ENCODE measurements at places on chromosomes 5 and 9.

DNA sequence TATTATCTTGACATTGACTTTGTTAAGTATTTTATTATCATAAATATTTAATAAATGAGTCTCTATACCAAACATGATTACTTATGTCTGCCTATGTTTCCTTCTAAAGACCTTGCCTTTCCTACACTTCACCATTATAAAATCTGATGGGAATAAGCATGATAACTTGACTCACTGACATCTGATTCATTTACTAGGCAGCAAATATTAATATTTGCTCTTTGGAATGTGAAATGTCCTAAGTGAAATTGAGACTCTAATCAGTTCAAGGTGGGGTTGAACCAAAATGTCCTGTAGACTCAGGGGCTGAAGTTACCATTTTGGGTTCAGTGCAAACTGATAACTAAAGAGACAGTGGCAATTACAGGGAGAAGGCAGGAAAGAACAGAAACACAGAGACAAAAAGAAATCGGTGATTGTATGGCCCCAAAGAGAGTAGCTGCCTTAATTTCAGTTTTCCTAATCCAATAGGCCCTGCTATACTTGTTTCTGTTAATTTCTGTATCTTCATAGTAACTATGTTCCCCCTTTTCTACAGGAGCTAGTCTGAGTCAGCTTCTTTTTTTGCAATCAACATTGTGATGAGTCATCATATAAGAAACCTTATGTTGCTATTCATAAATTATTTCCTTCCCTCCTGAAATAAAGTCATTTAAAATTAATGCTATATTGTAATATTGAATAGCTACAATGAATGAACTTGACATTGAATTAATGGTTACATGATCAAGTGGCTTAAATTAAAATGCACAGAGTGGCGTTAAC is 296.8 kb downstream of the PDE4D start:
- no peak for DNase-seq

- DNase-seq = no peak
These were observed 5.4 kb upstream of the HMHB1 start for GRCh38 chr5:143806579-143806978.

DNA sequence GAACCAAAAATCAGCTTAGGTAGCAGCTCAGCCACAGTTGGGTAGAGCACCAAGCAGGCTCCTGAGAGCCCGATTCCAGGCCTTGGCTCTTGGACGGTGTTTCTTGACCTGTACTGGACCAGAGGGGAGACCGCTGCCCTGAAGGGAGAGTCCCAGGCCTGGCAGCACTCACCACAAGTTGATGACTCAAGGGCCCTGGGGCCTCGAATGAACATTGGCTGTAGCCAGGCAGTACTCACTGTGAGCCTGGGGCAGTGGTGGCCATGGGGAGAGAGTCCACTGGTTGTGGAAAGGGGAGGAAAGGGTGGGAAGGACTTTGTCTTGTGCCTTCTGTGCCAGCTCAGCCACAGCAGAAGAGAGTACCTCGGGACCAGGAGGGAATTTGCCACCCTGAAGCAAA is 166.1 kb downstream of the EDIL3 start:
- DNase-seq = no peak

DNA sequence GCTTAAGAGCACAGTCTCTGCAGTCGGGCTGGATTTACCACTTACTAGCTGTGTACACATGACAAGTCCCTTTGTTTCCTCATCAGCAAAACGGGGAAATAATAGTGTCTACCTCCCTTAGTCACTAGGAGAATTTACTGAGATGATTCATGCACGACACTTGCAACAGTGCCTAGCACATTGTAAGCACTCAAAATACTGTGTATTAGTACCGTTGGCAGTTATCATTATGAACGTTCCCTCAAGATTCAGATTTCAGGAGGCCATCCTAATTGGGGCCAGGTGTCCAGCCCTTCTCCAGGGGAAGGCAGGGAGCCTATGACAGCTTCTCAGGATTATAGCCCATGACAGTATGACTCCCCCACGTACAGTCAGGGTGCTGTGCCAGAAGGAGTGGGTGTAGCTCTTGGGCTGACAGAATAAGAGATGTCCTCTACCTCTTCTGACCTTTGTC is 164.3 kb downstream of the DOCK2 start:
- no peak for DNase-seq

GRCh38 chr5:111236995-111237394 is 12.8 kb downstream of the CAMK4 start:
- no peak for DNase-seq

DNA sequence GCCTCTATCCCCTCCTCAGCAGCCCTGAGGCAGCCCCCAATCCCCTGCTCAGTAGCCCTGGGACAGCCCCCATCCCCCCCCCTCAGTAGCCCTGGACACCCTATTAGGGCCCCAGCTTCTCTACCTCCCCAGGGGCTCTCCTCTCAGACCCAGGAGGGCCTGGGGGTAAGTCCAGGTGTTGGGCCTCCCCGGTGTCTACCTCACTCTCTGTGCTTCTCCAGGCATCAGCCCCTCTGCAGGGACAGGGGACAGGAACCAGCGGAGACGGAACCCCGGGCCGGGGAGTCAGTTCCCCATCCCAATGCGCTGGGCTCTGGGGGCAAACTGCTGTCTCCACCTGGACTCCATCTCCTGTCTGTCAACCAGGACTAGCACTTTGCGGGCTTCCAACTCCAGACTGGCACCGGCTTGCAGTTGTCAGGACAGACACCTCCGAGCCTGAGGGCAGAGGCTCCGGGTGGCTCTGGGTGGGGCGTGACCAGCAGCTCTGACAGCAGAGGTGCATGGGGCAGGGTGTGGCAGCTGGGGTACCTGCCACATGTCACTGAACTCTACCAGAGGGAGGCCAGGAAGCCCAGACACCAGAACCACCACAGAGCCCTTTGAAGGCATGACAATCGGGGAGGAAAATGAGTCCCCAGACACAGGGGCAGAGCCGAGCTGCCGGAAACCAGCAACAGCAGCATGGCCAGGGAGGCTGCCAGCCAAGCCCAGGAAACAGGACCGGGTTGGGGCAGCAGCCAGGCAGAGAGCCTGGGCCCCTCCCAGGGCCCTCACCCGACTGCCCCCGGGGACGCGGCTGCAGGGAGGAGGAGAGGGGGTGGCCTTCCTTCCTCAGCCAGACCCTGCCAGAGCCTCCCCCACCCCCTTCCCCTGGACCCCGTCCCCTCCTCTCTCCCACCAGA is 17.7 kb upstream of the UBAC1 start:
- DNase-seq = no peak

- DNase-seq = no peak
These were observed 106.6 kb upstream of the DPYSL3 start for GRCh38 chr5:147616421-147616820.

DNA sequence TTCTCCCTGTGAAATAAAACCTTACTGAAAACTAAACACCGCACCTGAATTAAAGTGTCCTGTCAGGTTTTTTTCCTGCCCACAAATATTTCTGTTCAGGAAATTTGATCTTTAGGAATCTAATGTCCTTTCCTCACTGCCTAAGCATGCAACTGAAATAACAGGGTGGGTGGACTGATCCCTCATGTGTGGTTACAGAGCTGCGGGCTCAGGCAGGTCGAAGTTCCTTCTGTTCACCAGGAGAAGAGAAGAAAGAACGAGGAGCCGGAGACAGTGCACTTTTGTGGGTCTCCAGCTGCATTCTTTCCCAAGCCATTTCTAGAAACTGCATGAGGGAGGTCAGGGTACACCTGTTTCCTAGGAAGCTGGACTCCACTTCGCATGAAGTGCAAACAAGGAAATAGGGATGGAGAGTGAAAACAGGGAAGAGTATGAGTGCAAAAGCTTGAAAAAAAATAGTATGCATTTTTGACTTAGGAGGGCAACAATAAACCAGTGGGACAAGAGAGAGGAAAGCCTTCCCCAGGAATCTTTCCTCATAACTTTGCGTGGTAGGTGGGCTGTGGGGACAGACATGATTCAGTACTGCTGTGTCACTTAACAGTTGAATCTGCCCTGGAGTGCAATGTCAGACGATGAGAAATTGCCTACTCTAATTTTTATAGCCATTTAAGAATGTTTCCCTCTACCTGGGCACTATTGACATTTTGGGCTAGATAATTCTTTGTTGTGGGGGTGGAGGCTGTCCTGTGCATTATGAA is 60.3 kb downstream of the GCNT1 start:
- DNase-seq = no peak

- DNase-seq = no peak
These were observed 23.9 kb downstream of the GTF3C4 start for GRCh38 chr9:132694144-132694543.

DNA sequence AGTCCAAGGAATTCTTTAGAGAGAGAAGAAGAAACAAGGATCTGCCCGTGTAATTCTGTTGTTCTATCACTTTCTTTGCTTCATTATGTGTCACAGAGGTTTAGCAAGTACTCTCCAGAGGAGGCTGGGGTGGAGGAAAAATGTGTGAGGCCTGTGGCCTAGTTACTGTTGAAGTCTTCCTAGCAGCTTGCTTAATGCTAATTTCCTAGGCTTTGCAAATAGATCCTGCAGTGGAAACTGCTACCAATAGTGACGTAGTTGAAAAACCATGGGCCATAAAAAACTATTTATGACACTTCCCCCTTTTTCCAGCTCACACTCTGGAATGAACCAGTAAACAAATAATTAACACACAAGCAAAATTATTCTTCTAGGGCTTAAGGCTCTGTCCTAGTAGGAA is 27.0 kb upstream of the C9orf72 start:
- DNase-seq = no peak

DNA sequence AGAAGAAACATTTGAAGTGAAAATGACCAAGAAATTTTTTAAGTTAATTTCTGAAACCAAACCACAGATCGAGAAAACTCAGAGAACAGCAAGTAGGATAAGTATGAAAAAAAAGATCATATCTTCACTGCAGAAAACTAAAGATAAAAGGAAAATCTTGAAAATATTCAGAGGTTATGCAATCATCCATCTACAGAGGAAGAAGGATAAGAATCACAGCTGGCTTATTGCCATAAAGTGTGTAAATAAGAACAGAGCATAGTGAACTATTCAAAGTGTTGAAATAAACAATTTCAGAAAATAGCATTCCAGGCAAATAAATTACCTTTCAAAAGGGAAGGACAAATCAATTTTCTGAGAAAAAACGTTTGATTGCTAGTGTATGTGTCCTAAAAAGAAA is 1191.7 kb upstream of the CDH6 start:
- no peak for DNase-seq

- DNase-seq = no peak
These were observed 244.9 kb upstream of the KLF4 start for GRCh38 chr9:107734256-107735013.

DNA sequence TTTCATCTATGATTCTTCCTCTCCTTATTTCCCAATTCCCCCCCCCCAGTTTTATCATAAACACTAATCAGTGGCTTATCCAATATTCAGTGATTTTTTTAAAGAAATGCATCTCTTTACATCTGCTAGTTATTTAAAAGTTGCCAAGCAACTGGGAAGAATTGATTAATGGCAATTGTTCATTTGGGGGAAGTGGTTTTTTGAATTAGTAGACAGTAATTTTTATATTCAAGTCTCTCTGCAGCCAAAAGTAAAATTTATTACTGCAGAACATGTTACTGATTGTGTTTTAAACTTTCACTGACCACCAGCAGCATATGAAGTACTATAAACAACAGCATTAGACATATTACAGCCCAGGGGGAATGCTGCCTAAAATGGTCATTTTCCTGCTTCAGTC is 308.8 kb upstream of the NREP start:
- no peak for DNase-seq

DNA sequence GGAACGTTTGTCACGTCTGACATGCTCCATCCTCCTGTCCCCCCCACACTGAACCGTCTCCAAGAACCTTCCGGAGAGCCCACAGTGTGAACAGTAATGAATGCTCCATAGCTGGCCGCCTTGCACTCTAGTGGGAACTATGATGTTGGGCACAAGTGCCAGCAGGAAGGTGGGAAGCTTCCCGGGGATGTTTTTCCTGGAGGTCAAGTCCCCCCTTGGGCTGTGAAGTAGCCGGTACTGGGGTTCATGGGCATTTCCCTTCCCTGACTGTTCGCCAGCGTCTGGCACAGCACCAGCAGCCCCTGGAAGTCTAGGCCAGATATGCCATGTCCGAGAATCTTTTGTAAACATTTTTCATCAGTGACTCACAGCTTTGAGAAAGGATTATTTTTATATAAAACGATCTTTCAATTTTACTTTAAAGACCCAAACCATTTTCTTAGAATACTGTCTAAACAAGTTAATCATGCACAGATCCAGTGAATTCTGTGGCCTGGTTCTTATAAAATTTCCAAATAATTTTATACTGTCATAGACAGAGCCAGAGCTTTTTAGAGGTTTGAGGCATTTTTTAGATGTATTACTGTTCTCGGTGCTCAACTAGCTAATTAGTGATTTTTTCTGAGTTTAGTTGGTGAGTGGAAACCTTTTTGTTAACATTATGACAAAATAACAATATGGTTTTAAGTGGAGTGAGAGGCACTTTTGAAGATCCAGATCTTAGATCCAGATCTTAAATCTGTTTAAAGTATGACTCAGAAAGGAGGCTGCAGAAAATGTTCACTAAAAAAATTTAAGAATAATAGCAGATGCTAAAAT is 11.6 kb downstream of the ABL1 start:
- DNase-seq = no peak

DNA sequence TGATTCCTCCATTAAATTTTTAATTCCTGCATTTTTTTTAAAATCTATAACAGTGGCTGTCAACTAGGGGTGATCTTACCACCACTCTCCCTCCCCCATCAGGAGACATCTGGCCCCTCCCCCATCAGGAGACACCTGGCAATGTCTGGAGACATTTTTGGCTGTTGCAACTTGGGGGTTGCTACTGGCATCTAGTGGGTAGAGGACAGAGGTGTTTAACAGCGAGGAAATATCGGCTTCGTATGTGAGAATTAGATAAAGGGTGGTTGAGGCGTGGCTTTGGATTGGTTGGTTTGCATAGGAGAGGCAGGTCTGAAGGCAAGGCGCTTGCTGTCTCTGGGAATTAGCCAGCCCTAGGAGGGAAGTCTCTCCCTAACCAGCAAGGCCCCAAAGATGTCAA is 10.5 kb downstream of the CDHR2 start:
- DNase-seq = no peak

- DNase-seq = no peak
These were observed 261.8 kb downstream of the ARHGAP26 start for GRCh38 chr5:143031781-143032580.

DNA sequence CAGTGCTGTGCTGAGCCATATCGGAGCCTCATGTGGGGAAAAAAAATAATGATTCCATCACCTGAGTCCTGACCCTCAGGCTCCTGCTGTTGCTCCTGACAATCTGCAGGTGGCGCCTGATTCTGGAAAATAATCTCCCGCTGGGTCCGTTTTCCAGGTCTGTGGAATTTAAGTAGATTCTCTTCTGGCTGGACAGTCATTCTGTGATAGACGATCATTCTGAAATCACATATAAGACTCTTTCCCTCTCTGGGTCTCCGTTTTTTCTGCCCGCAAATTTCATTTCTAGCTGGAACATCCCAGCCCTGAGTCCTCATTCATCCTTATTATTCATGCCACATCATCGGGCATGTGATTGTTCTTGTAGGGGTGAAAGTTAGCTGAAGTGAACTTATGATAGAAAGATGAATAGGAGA is 22.1 kb upstream of the STXBP1 start:
- DNase-seq = peak; percentile 6

- DNase-seq = no peak
These were observed 56.5 kb downstream of the GPR107 start for GRCh38 chr9:130110166-130110565.

All from NCI-H187 treated with DMSO at 0.1 percent for 48 hours (cell line).